Lower lobe of right lung (tissue), 2 donors: ENCODE measurements at places on chromosomes 3 and 15. TPM values are rescaled to one million over a fixed set of nuclear protein-coding genes. Genes with fewer than 3 reads are reported as not detected.
A peak's percentile ranks its signal among the peaks of the same experiment; 100 is the strongest.

Gene SLC22A14
- not detected for total RNA-seq

Gene ROBO1
- 14.8 TPM for total RNA-seq

Gene SEMA3F
- total RNA-seq = 44.7 TPM

DNA sequence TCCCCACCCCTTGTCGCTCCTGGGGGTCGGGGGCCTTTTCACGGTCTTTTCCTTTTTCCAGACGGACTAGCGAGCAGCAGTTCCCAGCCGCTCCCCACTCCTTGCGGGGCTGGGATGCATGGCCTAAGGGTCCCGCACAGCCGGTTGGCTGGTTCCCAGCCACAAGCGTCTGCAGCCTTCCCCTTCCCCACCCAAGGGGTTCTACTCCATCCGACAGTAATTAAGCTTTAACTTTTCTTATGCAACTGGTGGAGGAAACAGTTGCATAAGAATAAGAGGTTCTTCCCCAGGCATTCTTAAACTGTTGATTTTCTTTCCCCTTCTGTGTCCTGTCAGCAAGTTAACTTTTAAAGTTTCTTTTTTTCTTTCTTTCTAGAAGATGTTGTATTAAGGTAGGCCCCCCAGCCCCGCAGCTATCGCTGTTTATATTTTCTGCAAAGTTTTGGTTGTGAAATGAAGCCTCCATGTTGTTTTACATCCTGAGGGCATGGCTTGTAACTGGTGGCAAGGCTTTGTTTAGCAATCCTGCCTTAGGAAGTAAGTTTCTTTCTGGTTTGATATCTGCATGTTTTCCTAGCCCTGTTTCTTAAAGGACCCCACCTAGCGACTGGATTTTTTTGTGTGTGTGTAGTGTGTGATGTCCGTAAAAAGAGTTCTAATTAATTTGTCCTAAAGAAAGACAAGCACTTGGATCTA is 207.5 kb downstream of the ZNF385D start:
- DNase-seq = no peak

DNA sequence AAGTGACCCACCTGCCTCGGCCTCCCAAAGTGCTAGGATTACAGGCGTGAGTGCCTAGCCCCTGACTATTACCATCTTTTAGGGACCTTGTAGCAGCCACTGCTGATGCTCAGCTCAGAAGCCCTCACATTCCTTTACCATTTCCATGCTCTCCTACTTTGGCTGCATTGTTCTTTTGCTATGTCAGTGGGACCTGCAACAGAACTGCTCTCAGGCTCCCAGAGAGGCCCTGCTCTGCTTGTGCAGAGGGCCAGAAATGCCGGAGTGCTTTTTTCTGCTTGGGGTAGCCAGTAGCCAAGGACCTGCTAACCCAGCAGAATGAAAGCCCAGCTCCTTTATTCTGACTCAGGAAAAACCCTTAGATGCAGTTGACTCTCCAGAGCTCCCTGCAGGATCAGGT is 18.3 kb upstream of the PROK2 start:
- DNase-seq = no peak

GRCh38 chr15:83592370-83593040 is 61.4 kb upstream of the ADAMTSL3 start:
- DNase-seq = no peak

DNA sequence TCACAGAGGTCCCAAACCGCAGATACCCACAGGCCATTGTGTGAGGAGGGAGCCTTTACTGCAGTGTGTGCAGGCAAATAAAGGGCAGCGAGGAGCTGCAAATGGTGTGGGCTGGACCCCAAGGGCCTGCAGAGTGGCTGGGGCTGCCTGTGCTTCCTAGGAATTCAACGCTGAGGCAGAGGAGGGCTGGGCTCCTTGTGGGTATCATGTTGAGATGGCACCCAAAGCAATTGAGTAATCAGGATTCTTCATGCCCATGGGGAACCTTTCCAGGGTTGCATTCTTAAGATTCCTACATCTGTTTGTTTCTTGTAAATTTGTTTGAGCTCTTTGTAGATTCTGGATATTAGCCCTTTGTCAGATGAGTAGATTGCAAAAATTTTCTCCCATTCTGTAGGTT is 85.4 kb upstream of the LIPC start:
- peak; percentile 57 for DNase-seq

GRCh38 chr15:80411788-80412288 is 7.7 kb downstream of the ARNT2 start:
- no peak for DNase-seq

GRCh38 chr3:108346301-108347227 is 50.2 kb downstream of the HHLA2 start:
- no peak for DNase-seq

- no peak for DNase-seq
Observed at GRCh38 chr15:56519000-56519399, 54.1 kb upstream of the MNS1 start.

GRCh38 chr3:100257586-100257985 is 3.2 kb upstream of the TBC1D23 start:
- DNase-seq = no peak

DNA sequence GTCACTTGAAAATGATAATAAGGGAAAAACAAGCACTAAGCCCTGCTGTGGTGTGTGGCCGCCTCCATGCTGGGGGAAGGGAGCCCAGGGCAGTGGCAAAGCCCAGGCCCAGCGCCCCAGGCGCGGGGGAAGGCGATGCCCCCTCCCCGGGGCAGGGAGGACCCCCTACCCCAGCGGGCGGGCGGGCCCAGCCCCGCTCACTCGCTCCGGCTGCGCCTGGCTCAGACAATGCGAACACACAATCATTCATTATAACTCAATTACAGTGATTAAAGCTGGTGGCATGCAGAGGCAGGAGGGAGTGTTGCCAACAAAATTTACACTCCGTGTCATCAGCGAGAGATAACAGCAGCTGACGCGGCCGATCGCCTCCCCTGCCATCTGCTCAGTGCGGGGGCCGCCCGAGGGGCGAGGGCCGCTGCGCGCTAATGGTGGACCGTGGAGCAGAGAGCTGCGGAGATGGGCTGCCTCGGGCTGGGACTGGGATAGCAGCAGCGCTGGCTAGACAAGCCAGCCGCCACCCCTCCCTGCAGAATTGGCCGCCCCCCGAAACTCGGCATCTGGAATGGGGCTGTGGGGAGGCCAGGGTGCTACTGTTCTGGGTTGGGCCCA is 64.1 kb downstream of the TLE3 start:
- DNase-seq = no peak
